ENCODE measurements at places on chromosomes 12 and 14.

GRCh38 chr12:31222620-31223222, 103.2 kb downstream of the SINHCAF start:
- DNase-seq: no peak

DNA sequence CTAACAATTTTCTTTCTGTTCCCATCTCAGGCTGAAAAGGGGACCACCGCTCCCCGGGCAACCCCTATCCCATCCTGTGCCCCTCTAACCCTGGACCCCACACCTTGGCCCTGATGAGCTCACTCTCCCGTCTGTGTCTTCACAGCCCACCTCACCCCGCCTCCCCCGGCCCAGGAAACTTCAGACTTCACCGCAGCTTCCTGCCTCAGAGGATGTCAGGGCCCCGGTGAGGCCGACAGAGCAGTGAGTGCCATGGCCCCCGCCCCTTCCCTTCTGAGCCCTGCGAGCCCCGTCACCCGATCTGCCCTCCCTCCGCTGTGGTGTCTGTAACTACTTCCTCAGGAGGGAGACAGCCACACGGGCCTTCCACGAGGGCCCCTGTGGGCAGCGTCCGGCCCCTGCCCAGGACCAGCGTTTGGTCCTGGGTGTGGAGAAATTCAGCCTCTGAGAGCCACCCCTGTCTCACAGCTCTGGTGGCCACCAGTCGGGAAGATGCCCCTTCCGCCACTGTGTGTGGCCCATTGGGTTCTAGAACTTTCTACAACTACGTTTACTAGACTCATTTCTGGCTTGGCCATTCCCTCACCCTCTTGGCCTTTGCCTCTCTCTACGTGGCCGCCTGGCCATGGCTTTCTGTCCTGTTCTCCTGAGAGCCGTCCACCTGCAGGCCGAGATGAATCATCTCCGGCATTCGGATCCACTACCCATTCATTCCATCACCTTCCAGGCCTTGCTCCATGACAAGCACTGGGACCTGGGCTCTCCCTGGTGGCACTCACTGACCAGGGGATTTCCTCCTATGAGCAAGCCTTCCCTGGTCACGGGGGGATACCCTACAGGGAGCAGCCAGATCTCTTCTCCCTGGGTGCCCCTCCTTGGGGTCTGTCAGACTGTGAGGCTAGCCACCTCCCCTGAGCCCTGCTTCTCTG, 3.4 kb downstream of the RHOF start:
- DNase-seq: peak; percentile 93

GRCh38 chr12:121632069-121632970, 6.0 kb downstream of the ORAI1 start:
- DNase-seq: no peak

DNA sequence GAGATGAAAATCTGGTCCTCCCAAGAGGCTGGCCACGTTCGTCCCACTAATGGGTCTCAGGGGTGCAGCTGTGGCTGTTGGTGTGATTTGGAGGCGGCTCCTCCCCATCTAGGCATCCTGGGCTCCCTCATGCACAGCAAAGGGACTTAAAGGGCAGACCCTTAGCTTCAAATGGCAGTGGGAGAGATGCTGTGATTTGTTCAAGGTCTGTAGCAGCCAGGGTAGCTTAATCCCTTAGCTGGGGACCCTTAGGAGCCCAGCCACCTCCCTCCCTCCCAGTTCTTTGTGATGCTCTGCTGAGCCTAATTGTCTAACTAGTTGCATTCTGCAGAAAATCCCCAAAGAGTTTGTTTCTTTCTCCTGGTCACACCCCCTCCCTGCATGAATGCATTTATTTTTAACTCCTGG, 18.3 kb downstream of the DYRK4 start:
- no peak for DNase-seq
